ENCODE measurements at places on chromosomes 3 and 15.

DNA sequence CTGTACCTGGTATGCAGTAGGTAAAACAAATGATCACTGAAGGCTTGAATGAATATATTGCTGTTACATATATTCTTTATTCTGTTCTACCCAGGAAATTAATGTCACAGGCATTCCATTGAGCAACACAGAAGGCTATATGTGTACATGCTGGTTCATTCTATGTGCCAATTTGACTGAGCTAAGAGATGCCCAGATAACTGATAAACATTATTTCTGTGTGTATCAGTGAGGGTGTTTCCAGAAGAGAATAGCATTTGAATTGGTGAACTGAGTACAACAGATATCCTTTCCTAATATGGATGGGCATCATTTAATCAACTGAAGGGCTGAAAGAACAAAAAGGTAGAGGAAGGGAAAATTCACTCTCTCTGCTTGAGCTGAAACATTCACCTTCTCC lies 886.8 kb downstream of the FHIT start:
- no peak for DNase-seq

DNA sequence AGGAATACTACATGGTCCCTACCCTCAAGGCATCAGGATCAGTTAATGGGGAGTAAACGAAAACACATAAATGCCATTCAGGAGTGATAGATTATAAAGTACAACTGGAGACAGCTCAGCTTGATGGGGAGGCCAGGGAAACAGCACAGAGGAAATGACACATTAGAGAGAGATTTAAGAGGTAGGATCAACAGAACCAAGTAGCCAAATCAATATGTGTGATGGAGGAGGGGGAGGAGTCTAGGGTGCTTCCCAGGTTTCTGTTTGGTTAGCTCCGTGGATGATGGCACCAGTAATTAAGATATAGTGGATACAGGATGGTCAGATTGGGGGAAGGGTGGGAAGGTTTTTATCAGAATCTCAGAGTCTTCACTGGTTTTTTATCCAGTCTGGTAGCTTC lies 229.5 kb upstream of the ROPN1 start:
- DNase-seq, result no peak

- no peak for DNase-seq
Measured at GRCh38 chr3:61331929-61332552, 80.8 kb upstream of the FHIT start.

DNA sequence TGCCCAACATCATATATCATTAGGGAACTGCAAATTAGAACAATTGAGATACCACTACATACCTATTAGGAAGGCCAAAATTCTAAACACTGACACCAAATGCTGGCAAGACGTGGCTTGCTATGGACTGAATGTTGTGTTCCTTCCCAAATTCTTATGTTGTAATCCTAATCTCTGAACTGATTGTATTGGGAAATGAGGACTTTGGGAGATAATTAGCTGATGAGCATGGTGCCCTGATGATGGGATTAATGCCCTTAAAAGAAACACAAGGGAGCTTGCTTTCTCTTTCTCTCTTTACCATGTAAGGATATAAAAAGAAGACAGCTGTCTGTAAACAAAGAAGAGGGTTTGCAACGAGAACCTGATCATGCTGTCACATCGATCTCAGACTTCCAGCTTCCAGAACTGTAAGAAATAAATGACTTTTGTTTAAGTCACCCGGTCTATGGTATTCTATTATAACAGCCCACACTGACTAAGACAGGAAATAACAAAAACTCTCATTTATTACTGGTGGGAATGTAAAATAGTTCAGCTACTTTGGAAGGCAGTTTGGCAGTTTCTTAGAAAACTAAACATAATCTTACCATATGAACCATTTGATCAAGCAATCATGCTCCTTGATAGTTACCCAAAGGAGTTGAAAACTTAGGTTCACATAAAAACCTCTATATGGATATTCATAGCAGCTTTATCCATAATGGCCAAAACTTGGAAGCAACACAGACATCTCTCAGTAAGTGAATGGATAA lies 458.3 kb upstream of the CBLB start:
- DNase-seq, result no peak

- no peak for DNase-seq
Measured at GRCh38 chr3:61559136-61559731, 2.1 kb upstream of the PTPRG start.

GRCh38 chr15:78179906-78180305 lies 30.7 kb downstream of the IDH3A start:
- no peak for DNase-seq

DNA sequence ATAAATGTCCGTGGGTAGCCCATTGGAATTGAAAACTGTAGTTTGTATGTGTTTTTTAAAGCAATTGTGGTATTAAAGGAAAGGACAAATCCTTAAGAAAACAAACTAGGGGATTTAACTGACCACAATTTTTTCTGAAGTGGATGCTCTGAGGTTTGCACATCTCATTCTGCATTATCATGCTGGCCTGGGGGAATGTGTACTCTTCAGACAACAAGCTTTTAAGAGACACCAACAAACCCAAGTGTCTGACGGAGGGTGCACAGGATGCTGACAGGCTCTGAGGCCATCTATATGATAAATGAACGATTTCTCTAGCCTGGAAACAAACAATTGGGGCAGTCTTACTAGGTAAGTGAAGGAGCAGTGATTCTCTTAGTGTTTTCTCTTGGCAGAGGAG lies 9.1 kb downstream of the LINS1 start:
- no peak for DNase-seq
